IMR-90 (cell line): ENCODE measurements at places on chromosomes 5 and 9. TPM values are rescaled to one million over a fixed set of nuclear protein-coding genes. Genes with fewer than 3 reads are reported as not detected.

GRCh38 chr5:42811591-42812446, at the start of gene SELENOP:
SELENOP (minus strand) TSS chr5:42811892; CDS start chr5:42808353, 3,539 bp downstream.
- DNase-seq, result no peak

DNA sequence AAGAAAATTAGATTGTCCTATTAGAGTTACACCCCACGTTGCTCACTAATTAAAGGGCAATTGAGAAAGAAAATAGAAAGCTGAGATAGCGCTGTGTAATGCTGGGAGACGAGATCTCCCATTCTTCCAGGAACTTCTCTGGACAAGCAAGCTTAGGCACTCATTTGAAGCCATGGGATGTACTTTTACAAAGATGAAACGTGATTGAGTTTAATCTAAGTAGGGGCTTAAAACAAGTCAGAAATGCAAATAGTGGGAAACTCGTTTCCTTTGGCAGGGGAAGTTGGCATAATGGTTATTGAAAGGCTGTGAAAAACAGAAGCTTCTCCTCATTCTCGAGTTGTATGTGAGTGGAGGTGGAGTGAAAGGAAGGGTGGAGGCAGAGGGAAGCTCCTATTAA, 3.7 kb downstream of the PRDM6 start:
- peak; percentile 19 for DNase-seq

Gene RASGRF2
- total RNA-seq, result 5.0 and 5.3 TPM in 2 replicates

DNA sequence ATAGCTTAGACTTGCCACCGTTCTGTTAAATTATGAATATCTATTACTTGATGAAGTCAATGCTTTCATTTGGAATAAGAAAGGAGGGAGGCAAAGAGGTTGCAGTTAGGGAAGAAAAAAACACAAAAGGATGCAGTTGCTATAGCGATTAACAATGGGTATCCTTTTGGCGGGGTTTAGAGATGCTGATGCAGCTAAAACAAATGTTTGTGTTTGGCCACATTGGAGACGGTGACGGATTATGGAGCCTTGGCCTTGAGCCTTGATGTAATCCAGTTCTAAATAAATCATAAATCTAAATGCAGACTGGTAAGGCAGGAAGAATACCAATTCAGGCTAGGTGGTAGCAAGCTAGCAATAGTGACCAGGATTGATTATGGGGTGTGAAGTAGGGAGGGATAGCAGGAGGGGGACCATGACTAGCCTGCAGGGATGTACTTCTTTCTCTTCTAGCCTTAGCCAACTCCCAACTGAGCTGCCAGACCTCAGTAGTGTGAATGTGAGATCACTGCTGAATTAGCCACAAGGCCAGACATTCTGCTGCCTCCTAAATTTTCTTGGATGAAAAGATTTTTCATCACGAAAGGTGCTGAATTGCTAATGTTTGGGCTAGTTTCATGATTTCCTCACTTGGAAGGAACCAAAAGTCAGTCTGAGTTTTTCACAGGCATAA, 160.3 kb downstream of the TLR4 start:
- DNase-seq, result no peak

DNA sequence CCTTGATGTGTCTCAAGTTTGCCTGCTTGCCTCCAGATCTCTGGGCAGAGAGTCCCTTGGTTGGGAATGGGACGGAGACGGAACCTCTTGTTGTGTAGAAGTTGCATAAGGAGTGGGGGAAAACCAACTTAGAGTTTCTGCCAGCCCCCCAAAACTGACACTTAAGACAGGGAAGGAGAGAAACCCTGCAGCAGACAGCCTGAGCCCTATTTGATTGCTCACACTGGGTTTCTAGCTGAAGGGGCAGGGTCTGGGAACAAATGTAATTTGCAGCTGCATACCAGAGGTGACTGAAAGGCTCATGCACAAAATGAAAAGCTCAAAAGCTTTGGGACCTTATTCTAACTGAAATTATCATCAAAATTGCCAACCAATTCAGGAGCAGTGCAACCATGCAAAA, 254.5 kb downstream of the RASEF start:
- no peak for DNase-seq

Gene FUBP3
- total RNA-seq, result 32.3 and 41.9 TPM in 2 replicates

Gene SPAG8
- 0.28 and 0.72 TPM in 2 replicates for total RNA-seq

- peak; percentile 7 for DNase-seq
These were observed 25.8 kb upstream of the FRRS1L start for GRCh38 chr9:109192732-109193361.

- DNase-seq, result no peak
These were observed 134.2 kb upstream of the RGMB start for GRCh38 chr5:98639274-98639673.

DNA sequence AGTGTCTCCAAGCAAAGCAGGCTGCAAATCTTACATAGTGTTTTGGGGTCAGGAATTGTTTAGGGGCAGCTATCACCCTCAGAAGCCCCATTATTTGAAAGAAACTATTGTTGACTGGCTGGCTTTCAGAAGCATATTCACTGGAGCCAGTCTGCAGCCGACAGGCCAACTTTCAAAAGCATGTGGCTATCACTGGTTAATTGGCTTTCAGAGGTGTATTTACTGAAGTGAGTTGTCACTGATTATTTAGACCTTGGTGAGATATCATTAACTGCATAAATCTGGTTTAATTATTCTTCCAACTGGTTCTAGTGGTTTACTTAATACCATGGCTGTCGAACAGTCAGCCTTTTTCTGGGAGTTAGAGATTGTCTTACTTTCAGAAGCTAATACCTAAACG, 247.0 kb downstream of the CWC27 start:
- no peak for DNase-seq
